ELR (cell line): ENCODE measurements at places on chromosomes 3 and 15.

DNA sequence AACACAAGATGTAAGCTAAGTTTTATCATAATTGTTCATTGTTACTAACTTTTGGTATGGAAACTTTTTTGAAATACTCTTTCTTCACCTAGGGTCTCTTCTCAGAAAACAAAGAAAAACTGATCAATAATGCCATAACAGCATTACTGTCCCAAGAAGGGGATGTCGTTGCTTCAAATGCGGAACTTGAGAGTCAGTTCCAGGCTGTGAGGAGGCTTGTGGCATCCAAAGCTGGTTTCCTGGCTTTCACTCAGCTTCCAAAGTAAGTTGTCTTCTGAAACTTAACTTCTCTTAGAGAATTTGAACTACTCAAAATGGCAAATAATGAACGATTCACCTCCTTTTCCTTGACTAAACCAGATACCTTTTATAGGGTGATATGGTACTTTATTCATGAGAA is 39.3 kb downstream of the DNAJC13 start:
- DNase-seq, result no peak

GRCh38 chr3:73259856-73260255 is 198.4 kb downstream of the EBLN2 start:
- no peak for DNase-seq

DNA sequence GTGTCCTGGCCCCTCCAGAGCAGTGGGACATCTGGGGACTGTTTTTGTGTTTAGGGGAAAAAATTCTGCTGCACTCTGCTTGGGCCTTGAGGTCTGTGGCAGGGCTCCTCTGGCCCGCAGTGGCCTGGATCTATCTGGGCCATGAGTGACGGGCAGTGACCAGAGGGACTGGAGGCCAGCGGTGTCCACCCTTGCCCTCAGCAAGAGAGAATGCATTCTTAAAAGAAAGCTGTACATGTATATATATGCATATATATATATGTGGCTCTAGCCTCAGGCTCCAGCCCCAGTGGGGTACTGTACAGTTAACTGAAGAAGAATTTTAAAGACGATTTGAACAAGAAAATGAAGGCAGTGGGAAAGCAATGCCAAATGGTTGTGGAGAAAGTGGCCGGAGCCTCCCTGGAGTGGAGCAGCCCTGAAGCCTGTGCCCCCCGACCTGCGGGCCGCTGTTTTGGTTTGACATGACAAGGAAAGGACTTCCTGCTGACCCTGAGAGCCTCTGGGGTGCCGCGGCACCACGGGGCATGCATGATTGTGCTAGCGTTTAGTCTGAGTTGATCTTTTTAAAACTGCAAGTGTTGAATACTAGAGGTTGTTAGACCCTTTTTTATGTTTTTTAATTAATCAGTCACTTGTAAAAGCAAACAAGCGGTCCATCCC is 52.2 kb downstream of the PLXNA1 start:
- no peak for DNase-seq

DNA sequence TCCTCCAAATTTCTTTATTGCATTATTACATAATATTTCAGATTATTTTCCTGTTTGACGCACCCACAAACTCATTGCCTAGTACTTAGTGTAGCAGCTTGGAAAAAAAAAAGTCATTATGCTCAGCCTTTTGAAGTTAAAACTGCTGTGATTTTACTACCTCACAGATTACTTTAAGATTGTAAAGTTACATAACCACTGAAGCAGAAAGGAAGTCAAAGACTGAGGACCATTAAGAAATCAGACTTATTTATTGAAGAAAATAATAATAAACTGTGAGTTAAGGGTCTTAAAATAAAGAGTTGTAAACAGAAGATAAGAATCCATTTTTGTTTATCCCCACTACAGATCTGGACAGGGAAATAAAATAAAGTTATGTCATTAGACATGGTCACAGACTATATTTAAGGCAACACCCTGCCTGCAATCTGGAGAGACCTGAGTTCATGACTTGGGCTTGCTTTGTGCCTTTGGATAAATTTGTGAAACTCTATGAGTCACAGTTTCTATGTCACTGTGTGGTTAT is 212.1 kb upstream of the ROBO2 start:
- DNase-seq, result no peak

DNA sequence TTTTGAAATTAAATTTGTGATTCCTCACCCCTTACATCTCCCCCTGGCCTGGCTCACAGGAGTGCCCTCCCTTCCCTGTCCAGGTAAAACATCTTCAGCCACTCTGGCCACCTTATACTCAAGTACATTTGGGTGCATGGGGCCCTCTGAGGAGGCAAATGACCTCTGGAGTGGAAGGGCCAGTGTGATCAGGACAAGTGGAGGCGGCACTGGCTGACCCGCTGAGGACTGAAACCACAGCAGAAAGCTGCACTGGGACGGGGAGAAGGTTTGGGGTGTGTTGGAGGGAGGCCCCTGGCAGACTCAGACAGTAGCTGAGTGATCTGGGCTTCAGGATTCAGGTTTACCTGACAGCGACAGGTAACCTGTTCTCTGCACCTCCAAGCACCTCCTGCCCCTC is 24.2 kb downstream of the HES1 start:
- DNase-seq, result no peak

DNA sequence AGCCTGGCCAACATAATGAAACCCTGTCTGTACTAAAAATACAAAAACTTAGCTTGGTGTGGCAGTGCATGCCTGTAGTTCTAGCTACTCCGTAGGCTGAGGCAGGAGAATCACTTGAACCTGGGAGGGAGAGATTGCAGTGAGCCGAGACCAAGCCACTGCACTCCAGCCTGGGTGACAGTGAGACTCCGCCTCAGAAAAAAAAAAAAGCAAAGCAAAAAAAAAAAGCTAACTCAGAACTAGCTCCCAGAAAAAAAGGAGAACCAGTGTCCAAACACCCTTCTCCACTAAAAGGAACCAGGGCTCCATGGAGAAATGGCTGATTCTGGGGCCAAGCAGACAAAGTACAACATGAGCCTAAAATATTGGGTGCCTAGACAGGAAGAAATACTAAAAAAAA is 16.7 kb upstream of the CRTC3 start:
- no peak for DNase-seq

- peak; percentile 36 for DNase-seq
Observed at GRCh38 chr3:149376718-149377407, 586 bp downstream of the TM4SF1 start.

DNA sequence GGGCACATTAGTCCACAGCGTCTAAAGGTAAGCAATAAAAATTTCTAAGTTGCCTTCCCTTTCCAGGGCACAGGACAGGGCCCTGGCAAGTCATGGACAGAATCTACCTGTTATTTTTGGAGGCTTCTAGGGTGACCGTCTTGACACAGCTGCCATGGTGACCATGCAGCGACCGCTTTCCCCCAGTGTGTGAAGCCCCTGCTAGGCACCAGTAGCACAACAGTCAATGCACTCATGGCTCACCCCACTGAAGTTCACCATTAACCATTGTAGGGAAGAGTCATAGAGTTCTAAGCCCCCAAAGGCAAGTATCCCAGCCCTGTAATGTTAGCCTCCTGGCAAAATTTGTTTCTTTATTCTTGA is 43.8 kb upstream of the SLCO2A1 start:
- no peak for DNase-seq

GRCh38 chr15:70031261-70031660 is 66.5 kb downstream of the TLE3 start:
- no peak for DNase-seq

DNA sequence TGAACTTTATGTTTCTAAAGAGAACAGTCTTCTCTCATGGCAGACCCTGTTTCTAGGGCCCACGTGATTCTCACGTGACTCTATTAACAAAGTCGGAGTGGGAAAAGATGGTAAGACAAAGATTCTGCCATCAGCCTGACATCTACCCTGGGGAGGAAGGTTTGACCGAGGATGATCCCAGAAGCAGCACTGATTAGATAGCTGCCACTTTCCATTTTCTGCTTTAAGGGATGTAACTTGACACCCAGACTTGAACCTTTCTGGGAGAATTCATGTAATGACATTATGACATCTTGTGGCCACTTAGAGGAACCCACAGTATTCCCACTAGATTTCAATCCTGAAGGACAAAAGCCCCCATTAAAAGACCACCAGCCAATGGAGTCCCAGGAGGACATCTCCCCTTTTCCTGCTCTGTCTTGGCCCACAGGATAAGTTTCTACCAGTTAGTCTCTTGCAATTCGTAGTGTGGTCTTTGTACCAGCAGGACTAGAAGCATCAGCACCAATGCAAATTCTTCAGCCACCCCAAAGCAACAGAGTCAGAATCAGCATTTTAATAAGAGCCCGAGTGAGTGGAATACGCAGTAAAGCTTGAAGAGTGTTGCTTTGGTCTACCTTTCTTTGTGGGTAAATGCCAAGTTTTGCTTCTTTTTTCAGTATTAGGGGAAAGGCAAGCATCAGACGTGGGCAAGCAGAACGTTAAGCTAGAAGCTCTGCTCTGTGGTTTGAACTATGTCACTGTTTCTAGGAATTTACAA is 480.5 kb upstream of the PROK2 start:
- peak; percentile 24 for DNase-seq

- no peak for DNase-seq
Observed at GRCh38 chr3:32972482-32973146, 21.2 kb downstream of the CCR4 start.

DNA sequence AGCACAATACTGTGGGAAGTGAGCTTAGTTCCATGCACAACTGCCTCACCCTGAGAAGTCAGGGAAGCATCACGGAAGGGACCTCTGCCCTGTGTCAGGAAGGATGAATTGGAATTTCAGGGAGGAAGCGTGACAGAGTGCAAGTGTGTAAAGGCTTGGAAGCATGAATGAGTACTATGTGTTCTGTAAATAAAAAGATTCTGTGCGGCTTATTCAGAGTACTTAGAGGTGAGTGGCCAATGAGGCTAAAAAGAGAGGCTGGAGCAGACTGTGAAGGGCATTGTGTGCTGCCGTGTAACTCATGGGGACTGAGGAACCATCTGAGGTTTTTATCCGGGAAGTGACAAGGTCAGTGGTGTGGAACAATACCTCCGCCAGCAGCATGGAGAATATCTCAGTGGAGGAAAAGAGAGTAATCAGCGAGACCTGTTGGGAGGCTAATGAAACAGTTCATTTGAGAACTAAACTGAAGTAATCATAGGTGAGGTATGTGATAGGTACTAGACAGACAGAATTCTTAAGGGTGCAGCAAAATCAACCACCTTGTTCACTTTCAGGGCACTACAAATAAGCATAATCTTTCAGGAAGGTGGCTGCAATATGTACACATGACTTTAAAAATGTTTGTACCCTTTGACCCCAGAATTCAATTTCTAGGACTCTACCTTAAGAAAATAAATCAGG is 64.9 kb upstream of the SPRED1 start:
- DNase-seq, result no peak

DNA sequence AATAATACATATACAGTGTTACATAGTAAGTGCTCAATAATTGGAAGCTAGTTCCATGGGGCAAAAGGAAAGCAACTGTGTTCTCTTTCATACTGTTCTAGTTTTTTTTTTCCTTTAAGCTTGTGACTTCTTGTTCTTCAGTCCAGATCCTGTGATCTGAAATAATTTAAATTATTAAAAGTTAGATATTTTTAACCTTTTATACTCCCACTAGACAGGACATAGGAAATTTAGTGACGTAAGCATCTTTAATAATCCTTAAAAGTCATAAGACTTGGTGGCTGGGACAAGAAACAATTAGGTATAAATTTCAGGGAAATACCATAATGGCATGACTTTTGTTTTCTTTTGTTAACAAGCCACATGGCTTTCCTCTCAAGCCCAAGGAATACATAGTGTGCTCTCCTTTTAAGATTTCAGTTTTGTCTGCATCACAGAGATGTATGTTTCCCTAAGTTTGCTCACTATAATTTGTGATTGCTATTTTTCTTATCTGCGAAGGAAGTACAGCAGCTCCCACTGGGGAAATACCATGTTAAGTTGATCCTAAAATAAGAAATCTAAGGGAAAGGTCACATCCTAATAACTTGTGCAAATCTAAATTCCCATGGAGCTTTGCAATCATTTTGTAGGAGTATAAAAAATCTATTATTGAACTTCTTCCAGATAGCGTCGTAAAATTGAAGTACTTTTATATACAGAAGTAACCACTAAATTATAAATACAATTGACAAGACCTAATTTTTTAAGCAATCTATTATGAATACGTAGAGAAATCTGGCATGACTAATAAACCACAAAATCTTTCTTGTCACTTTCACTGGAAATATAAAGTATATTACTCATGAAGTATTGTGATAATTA is 30.1 kb downstream of the PPARG start:
- peak; percentile 29 for DNase-seq

DNA sequence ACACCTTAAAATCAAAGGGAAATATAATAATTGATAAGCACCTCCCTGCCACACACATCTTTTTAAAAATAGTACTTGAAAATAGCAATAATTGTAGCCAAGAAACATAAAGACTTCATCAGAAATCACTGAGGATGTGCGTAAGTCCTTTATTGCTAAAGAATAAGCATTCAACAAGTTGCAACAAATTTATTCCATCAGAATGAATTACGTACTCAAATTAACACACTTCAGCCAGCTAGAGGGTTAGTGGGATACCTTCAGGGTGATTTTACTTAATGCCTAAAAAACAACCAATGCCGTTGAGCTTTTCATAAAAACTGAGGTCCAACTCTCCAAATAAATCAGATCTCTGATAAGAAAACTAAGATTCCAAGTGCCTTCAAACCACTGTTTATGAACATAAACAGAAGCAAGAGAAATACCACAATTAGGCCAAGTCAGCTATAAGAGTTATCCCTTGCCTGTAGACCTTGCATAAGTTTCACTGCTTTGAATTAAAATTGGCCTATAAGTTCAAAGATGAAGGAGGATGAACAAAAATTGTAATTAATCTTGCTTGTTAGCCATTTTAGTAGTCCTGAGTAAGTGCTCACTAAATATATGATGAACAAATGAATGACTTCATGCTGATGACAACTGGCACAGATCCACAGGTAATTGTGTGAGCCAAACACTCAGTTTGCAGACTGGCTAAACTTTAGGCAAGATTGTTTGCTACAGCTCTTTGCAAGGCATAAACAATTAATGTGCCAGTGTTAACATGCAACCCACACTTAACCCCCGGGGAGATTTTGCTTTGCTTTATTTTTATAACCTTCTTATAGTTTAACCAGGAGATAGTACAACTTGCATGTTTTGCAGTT is 375.1 kb upstream of the THBS1 start:
- DNase-seq, result no peak

GRCh38 chr3:161893972-161894371 is 397.4 kb downstream of the OTOL1 start:
- DNase-seq, result peak; percentile 72

DNA sequence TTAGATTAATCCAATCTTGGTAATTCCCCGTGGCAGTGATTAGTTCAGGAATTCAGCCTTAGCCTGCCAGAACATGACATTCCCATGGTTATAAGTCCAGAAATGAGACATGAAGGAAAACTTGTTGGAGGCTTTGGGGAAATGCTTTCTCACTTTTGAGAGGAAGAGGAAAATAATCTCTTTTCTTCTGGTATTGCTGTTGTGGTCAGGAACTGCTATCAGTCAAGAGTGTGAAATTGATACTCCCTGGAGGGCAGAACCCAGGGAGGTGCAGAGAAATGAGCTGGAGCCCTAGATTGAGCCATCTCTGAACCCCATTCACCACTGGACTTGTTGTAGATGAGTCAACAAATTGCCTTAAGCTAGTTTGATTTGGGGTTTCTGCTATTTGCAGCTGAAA is 38.6 kb upstream of the APH1B start:
- DNase-seq, result peak; percentile 89

- peak; percentile 100 for DNase-seq
Observed at GRCh38 chr3:150371741-150372254, 36.3 kb upstream of the TSC22D2 start.

- DNase-seq, result peak; percentile 27
Observed at GRCh38 chr3:14126887-14127505, 2.1 kb downstream of the TMEM43 start.
